ENCODE measurements at places on chromosomes 16 and 17. TPM values are rescaled to one million over a fixed set of nuclear protein-coding genes. Genes with fewer than 3 reads are reported as not detected.

Gene TMIGD1
- total RNA-seq, result not detected

Gene NPW
- 2.9 TPM for total RNA-seq

Gene STAC2
- total RNA-seq, result not detected

Gene AOC3
- total RNA-seq, result 1.5 TPM

Gene DOC2B
- 0.17 TPM for total RNA-seq

Gene PGS1
- 32.0 TPM for total RNA-seq

Gene FBXW10B
- total RNA-seq, result 2.4 TPM

- H3K36me3 ChIP-seq, result no peaks in the 10 kb centered on the region
- H3K27ac ChIP-seq, result no peak overlapping the region
- no peak for DNase-seq
Measured at GRCh38 chr16:11098601-11099390, 154.4 kb downstream of the CLEC16A start.

DNA sequence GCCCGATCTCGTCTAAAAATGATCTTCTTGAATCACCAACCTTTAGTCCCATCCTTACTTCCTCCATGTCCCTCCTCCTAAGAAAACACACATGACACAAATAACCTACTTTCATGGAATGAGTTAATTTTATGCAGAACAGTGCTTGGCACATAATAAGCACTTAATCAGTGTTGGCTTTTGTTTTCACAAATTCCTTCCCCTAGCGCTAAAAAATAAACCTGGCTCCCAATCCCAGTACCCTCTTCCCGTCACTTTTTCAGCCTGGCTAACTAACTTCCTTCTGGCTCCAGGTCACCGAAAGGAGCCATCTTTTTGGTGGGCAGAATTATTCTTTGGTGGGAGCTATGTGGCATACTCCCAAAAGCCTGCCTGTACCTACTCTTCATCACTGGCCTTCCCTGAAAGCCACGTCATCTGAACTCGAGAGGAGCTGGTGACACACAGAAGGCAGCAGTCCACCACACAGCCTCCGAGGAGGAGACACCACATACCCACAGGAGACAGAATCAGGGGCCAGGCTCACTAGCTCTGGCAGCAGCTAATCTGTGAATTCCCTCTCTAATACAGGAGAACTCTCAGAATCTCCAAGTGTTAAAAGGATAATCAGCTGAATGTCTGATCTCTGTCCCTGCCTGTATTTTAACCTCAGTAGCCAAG lies 114.5 kb downstream of the SMG6 start:
- peaks cover 15% of the 10 kb centered on the region for H3K36me3 ChIP-seq
- H3K4me3 ChIP-seq, result no peak overlapping the region
- no peak for DNase-seq
- H3K4me1 ChIP-seq, result peaks cover 31% of the 10 kb centered on the region
- H3K27me3 ChIP-seq, result no peaks in the 10 kb centered on the region

GRCh38 chr17:56642424-56642823 lies 48.9 kb downstream of the NOG start:
- no peak overlapping the region for H3K4me3 ChIP-seq
- H3K27me3 ChIP-seq, result peaks cover 12% of the 10 kb centered on the region
- H3K27ac ChIP-seq, result no peak overlapping the region

GRCh38 chr16:84836234-84836647 lies 16.5 kb downstream of the CRISPLD2 start:
- no peaks in the 10 kb centered on the region for H3K27me3 ChIP-seq
- H3K4me3 ChIP-seq, result no peak overlapping the region
- peak; percentile 100 for DNase-seq
- peak overlapping the region; percentile 91 for H3K27ac ChIP-seq
- peaks cover 70% of the 10 kb centered on the region for H3K4me1 ChIP-seq

GRCh38 chr17:74177018-74177450 lies 26.4 kb upstream of the RPL38 start:
- peaks cover 7% of the 10 kb centered on the region for H3K27me3 ChIP-seq
- no peak overlapping the region for H3K4me3 ChIP-seq
- peak; percentile 21 for DNase-seq
- H3K27ac ChIP-seq, result no peak overlapping the region
- no peaks in the 10 kb centered on the region for H3K36me3 ChIP-seq

DNA sequence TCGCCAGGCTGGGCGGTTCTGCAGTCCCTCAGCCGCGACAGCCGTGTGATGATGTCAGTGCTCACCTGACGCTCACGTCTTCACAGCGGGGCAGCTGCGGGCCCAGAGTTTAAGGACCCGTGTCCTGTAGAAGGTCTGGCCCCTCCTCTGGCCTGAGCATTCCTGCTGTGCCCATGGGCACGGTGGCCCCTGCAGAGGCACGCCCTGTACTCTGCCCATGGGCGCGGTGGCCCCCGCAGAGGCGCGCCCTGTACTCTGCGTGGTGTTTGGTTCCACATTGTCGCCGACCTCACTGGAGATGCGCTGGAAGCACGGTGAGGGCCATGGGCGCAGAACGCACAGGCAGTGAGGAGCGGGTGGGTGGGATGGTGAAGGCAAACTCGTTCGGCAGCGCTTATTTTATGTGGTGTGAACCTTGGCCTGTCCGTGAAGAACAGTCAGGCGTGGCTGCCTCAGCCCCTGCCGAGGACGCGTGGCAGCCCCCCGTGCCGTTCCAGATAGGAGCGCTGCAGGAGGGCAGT lies 122.0 kb downstream of the BANP start:
- H3K36me3 ChIP-seq, result no peaks in the 10 kb centered on the region
- H3K27me3 ChIP-seq, result no peaks in the 10 kb centered on the region
- no peak overlapping the region for H3K27ac ChIP-seq
- H3K4me3 ChIP-seq, result no peak overlapping the region

GRCh38 chr16:82260212-82260795 lies 90.3 kb upstream of the MPHOSPH6 start:
- no peak for DNase-seq
- H3K27me3 ChIP-seq, result peaks cover 30% of the 10 kb centered on the region
- no peaks in the 10 kb centered on the region for H3K36me3 ChIP-seq

DNA sequence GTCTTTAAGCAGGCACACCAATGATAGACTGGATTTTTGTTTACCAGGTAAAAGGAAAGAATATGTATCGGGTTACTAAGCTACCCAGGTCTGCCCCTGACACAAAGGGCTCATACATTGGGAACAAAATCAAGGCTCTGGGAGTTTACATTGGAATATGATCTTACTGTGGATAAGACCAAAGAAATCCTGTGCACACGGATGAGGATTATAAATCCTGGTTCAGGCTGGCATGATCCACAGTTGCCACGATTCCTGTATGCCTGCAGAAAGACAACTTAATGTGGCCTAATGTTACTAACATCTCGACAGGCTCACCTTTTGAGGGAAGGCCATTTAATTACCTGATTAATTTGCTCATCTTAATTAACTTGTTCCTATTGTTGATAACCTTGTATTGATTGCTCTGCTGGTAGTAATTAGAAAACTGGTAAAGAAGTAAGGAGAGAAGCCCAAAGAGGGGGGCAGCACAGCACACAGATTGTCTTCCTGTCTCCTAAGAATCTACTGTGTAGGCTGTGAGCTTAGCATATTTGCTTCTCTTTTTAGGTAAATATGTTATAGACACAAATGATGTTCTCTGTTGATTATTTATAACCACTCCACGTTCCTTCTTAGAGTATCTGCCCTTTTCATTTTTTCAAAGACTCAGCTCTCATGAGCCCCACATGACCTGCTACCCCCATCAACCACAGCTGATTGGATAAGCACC lies 51.0 kb upstream of the TOX3 start:
- no peak overlapping the region for H3K27ac ChIP-seq
- DNase-seq, result no peak
- no peak overlapping the region for H3K4me3 ChIP-seq
- H3K4me1 ChIP-seq, result no peaks in the 10 kb centered on the region
- H3K36me3 ChIP-seq, result no peaks in the 10 kb centered on the region

DNA sequence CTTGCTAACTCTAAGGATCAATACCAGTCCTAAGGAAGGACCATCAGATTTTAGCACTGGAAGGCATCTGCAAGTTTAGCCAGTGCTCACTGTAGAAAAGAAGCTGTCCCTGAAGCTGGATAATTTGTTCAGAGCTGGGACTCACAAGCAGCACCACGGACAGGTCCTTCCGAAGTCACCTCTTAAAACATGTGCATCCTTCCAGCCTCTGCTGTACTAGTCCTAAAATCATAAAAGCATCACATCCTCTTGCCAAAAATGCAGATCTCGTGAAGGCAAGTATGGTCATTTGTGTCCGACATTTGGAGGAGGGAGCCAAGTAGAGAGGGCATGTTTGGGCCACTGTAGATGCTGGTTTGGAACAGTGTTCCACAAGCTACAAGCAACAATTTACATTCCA lies 506.9 kb downstream of the RBFOX1 start:
- no peaks in the 10 kb centered on the region for H3K4me1 ChIP-seq
- H3K36me3 ChIP-seq, result no peaks in the 10 kb centered on the region
- H3K27me3 ChIP-seq, result no peaks in the 10 kb centered on the region
- H3K27ac ChIP-seq, result no peak overlapping the region

- peak; percentile 84 for DNase-seq
- H3K4me1 ChIP-seq, result peaks cover 19% of the 10 kb centered on the region
- peak overlapping the region; percentile 78 for H3K27ac ChIP-seq
Measured at GRCh38 chr16:57591086-57591869, 37.2 kb upstream of the ADGRG1 start.

- DNase-seq, result no peak
- no peak overlapping the region for H3K27ac ChIP-seq
- H3K36me3 ChIP-seq, result no peaks in the 10 kb centered on the region
Measured at GRCh38 chr17:28372945-28373274, 1.4 kb downstream of the SARM1 start.

GRCh38 chr17:8187517-8188262 lies 2.3 kb downstream of the BORCS6 start:
- H3K27me3 ChIP-seq, result no peaks in the 10 kb centered on the region
- H3K36me3 ChIP-seq, result no peaks in the 10 kb centered on the region
- H3K4me3 ChIP-seq, result peak overlapping the region; percentile 94
- peak; percentile 99 for DNase-seq
- H3K4me1 ChIP-seq, result peaks cover 32% of the 10 kb centered on the region

DNA sequence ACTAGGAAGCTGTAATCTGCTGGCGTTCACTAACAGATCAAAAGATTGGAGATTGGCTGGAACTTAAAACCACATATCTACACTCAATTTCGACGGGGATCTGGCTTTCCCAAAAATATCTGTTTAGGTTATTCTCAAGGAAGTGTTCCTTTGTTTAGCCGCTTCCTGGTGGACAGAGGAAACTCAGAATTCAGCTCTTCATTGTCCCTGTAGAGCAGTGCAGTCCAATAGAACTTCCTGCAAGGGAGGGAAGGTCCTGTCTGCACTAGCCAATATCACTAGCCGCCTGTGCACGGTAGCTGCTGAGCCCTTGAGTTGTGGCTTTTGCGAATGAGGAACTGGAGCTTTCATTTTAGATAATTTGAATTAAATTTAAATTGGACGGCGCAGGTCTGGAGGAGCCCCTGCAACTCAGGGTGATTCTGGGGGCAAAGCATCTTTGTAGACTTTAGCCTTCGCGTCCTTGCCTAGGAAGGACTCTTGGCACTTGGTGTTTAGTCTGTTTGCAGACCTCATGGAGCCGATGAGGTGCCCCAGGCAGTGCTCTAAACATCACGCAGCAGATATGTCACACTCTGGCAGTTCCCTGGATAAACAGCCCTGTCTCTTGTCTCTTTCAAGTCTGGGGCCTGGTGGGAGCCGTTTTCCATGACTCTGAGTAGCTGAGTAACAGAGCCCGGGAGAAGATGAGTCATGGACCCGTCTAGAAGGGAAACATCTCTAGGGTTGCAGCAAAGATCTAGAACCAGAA lies 122.2 kb downstream of the CCDC182 start:
- H3K27ac ChIP-seq, result peak overlapping the region; percentile 45
- DNase-seq, result peak; percentile 81
- no peak overlapping the region for H3K4me3 ChIP-seq
- H3K36me3 ChIP-seq, result no peaks in the 10 kb centered on the region
- no peaks in the 10 kb centered on the region for H3K27me3 ChIP-seq

Data from astrocyte (in vitro differentiated cells and primary cell).